ENCODE measurements at places on chromosomes 11 and 22.

DNA sequence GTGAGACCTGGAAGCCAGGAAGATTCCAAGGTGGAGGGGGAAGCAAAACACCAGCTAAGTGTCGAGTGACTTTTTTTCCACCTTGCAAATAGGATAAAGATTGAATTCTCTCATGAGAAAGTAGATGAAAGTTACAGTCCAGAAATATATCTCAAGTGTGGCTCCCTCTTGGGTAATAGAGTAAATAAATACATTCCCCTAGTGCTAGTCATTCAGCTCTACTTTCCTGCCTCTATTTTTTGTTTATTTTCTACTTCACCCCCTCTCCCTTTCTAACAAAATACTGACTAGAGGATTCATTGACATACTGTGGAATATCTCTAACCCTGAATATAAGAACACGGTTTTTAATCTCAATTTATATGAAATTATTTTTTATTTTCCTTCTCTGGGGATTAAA lies 19.2 kb upstream of the OOSP4B start:
- no peak for DNase-seq

DNA sequence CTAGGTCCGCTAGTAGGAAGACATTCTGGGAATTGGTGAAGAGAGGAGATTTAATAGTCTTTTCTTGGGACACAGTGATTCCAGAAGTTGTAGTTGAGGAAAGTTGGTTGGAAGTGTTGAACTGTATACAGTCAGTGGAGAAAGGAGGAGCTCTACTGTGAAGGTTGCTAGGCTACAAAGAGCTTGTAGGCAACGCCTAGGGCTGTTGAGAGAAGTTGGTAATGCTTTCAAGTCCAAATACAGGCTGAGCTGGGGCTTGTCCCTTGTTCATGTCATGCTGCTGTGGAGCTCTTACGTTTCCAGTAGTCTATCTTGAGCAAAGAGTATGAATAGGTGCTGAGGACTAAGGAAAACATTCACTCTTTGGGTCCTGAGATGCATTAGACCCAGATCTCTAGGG lies 1.1 kb downstream of the TBCEL start:
- no peak for DNase-seq

- DNase-seq = no peak
Measured at GRCh38 chr11:1744891-1745700, 5.3 kb downstream of the IFITM10 start.

DNA sequence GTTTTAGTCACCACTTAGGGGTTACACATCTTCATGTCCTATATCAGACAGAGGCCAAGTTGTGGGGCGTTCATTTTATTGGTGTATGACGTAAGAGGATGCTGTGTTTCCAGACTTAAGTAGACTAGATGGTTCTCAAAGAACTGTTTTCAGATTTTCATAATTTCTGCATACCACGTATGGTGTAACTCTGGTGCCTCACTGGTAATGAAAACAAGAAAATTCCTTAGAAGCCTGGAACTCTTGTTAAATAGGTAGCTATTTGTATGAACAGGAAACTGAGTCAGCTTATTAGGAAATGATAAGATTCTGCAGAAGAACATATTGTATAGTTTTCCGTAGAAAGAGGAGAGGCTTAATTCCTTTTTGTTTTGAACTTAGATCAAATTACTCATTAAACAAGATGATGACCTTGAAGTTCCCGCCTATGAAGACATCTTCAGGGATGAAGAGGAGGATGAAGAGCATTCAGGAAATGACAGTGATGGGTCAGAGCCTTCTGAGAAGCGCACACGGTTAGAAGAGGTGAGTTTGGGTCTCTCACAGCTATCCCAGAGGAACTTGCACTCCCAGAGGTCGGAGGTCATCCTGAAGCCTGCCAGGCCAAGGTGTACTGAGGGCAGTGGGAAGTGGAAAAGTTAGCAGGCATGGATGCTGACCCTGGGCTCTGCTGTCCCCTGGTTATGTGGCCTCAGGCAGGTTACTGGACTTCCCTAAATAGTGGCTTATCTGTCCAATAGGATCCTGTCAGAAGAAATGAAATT lies 3.9 kb downstream of the CDC45 start:
- no peak for DNase-seq

DNA sequence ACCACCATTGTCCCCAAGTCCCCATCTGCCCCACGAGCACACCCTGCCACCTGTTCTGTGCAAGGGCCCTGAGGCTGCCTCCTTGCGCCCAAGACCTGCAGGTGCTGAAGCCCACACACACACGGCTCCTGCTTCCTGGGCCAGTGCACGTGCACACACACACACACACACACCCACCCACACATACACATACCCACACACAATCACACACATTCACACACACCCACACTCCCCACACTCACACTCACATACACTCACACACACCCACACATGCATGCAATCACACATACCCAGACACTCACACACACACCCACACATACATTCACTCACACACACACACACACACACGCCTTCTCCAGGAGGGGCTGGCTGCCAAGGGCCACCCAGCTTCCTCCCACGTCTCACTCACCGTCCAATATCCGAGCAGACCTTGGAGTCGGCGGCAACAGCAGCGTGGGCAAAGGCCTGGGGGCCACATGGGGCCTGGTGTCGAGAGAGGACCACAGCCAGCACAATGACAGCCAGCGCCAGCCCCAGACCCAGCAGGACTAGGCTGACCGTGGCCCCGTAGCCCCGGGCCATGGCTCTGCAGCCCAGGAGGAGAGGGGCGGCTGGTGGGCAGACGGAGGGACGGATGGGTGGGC lies 616 bp downstream of the GGT5 start:
- no peak for DNase-seq

DNA sequence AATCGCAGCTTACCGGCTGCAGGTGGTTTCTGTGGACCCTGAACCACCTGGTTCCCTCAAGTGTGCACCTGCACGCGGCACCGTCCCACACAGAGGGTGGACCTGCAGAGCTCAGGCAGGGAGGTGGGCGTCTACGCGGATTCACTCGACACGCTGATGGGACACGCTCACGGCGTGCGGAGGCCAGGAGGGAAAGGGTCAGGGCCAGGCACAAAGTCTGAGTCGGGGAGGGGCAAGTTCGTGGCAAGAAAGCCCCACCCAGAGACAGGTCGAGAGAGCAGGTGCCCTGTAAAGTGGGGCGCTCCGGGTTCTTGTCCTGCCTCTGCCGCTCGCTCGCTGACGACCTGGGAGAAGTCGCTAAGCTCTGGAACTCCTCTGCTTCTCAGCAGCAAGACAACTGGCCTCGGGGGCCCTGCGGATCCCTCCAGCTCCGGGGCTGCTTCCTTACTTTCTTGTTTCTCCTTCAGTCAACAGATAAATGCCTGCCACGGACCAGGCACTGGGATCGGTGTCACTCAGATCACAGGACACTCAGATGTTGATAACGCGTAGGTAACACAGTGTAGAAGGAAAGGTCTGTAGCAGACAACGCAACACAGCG lies 72.4 kb upstream of the NUP50 start:
- DNase-seq = no peak

DNA sequence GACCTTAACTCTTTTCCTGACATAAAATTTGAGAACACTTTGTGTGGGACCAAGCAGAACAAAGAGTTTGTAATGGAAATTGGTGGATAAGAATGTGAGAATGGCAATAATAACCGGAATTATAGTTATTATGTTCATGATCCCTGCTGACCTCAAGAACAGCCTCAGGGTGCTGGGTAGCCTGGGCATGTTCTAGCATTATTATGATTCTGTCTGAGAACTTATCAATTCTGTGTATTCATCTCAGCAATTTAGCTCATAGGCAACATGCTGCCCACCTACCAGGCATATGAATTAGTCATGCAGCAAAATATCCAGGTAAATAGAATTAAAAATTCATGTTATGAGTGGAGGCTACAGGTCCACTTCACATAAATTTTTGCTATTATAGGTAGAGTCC lies 61.9 kb downstream of the CTSC start:
- DNase-seq = no peak

DNA sequence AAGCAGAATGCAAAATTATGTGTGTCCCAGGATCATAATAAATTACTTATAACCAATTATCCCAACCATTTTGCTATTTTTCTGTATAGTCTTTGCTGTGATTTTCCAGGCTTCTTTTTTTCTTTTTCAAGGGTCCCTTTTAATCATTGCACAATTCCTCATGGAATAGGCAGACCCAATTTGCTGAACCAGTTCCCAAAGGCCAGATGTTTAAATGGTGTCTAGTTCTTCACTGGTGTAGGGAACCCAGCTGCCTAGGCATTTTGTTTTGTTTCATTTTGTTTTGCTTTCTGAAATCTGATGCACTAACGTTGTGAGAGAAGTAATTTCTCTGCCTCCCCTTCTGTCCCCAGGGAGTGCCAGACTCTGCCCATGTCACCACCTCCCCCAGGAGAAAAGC lies 60.4 kb downstream of the CHST1 start:
- DNase-seq = no peak

GRCh38 chr22:44116331-44116730 lies 64.4 kb upstream of the PARVG start:
- no peak for DNase-seq

DNA sequence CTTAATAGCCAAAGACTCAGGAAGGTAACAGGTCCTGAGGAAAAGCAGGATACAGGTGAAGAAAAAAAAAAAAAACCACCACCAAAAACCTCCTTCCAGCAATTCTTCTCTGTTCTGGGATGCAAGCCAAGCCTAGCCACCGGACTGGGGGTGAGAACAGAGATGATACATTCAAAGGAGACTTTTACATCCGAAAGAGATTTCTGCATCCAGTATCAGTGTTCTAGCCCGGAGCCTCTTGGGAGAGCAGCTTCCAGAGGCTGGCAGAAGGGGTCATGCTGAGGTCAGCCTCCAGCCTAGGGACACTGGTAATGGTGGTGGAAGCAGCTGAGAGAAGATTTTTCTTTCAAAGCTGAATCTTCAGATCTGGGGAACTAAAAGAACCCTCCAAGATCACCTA lies 76.2 kb downstream of the KCNC1 start:
- no peak for DNase-seq

GRCh38 chr11:117851852-117852251 lies 24.6 kb downstream of the FXYD6 start:
- no peak for DNase-seq

GRCh38 chr11:66334605-66335442 lies 1.4 kb downstream of the RIN1 start:
- no peak for DNase-seq

Measured in activated CD4-positive, CD25-positive, alpha-beta regulatory T cell treated with anti-CD3 and anti-CD28 coated beads, Interleukin-2, amount 50 U/mL, for 16 hours (primary cell).